ENCODE measurements at places on chromosomes 16 and 17.

DNA sequence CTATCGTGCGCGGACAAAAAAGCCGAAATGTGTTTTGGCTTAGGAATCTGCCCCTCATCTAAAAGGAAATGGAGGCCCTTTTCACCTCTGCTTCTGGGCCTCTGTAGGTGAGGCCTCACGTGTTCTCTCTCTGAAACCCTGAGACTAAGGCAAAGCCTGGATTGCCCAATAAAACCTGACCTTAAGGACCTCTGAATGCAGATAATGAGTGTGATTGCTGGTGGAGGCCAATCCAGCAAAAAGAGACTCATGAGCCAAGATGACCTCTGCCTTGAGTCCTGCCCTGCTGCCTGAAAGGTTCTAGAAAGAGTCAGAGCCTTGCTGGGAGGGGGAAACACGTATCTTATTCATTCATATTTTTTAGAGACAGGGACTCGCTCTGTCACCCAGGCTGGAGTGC is 44.5 kb upstream of the ABR start:
- DNase-seq, result no peak

DNA sequence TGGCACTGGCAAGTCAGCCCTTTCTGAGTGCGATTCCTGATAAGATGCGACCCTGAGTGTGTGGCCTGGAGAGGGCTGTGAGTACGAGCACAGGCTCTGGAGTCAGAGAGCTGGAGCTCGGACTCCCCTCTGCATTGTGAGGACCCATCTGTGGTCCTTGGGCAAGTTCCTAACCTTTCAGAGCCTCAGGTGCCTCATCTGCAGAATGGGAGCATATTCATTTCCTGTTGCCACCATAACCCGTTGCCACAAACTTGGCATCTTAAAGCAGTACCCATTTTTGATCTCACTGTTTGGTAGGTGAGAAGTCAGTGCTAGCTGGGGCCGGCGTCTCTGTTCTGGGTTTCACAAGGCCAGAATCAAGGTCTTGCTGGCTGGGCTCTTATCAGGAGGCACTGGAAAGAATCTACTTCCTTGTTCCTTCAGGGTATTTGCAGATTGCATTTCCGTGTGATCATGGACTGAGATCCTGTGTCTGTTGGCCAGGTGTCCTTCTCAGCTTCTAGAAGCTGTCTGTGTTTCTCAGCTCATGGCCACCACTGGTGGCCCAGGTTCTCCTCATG is 20.2 kb downstream of the KNOP1 start:
- no peak for DNase-seq

GRCh38 chr17:18070861-18071340 is 16.8 kb upstream of the DRG2 start:
- DNase-seq, result peak; percentile 33

GRCh38 chr16:12323007-12323758 is 346.6 kb downstream of the SNX29 start:
- no peak for DNase-seq

- DNase-seq, result no peak
Observed at GRCh38 chr17:16383772-16384287, 2.9 kb downstream of the UBB start.

GRCh38 chr16:19524356-19524615 is 544 bp downstream of the CCP110 start:
- DNase-seq, result no peak

DNA sequence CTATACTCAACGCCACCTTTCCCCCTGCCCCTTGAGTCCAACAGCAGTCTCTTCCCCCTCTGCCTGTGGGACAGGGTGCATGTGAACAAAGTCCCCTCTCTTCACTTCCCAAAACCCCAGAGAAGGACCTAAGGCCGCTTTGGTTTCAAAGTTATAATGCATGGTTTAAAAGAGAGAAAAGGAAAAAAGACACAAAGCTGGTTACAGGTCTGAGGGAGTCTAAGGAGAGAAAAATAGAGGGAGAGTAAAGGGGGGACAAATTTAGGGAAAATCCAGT is 1.1 kb upstream of the GABARAP start:
- DNase-seq, result no peak

DNA sequence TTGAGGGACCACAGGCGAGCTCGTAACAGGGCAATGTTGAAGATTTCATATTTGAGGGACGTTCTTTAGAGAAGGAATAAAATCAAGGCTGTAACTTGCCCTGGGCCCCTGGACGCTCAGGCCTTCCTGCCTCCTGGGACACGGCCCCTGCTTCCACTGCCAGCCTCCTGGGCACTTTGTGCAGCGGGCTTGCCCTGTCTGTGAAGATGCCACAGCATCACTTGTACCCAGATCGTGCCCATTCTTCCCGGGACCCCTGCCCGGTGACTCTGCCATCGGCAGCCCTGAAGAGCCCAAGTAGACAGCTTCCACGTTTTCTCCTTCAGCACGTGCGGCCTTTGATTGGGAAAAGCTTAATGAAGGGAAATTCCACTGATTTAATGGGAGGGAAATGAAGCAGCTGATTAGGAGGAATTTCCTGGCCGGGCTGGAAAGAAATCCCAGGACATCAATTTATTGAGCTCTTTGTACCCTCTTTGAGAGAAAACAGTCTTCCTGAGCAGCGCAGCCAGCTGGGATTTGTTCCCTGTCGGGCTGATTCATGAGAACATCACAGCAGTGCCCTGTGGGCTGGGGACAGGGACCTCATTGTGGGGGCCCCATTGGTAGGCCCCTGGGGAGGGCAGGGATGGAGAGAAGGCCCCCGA is 71.5 kb downstream of the CRISPLD2 start:
- DNase-seq, result peak; percentile 67

GRCh38 chr16:17287166-17287800 is 183.5 kb downstream of the XYLT1 start:
- DNase-seq, result peak; percentile 81

- peak; percentile 32 for DNase-seq
Observed at GRCh38 chr17:81867170-81867990, 3.8 kb downstream of the ARHGDIA start.

GRCh38 chr17:28008513-28008912 is 34.0 kb upstream of the NLK start:
- DNase-seq, result peak; percentile 70

DNA sequence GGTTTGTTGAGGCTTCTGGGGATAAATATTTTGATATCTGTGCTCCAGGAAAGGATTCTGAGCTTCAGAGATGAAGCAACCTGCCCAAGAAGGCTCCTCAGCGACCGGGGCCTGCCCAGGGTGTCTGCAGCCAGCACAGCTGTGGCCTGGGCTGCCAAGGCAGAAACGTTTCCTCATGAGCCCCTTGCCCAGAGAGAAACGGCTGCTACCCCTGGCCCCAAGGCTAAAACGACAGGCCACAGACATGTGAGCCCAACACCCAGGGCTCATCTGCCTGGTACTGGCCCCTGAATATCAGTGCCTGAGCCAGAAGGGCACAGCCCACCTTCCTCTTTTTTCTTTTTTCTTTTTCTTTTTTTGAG is 45.4 kb upstream of the RASD1 start:
- DNase-seq, result no peak

DNA sequence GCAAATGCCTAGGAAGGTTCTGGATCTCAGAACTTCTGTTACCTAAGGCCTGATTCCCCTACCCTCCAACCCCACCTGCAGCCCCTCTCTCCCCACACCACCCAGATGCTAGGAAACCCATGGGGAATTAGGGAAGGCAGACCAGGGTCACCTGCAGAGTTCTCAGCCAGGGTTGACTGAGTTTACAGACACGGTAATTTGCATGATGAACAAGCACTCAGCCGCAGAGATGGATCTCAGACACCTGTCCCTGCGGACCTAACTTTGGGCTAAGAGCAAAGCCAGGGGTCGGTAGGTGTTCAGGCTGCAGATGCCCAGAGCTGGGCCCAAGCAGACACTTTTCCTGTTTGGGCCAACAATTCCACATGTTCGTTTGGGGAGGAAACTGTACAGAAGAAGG is 2.9 kb downstream of the ABI3 start:
- DNase-seq, result no peak

DNA sequence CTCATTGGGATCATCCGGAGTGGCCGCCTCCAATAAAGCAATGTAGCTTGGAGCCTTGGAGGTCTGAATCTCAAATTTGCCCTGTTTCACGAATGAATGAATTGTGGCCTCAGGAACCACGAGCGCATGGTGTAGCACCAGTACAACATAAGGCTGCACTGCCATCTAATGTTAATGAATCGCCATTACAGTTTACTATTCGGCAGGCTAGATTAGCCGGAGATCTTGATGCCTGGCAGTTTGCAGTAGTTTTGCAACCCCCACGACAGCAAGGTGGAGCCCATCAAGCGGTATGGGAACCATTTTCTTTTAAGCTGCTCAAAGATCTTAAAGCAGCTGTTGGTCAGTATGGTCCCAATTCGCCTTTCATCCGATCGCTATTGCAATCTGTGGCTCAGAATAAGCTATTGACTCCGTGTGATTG is 18.8 kb downstream of the ALOX15B start:
- peak; percentile 94 for DNase-seq

DNA sequence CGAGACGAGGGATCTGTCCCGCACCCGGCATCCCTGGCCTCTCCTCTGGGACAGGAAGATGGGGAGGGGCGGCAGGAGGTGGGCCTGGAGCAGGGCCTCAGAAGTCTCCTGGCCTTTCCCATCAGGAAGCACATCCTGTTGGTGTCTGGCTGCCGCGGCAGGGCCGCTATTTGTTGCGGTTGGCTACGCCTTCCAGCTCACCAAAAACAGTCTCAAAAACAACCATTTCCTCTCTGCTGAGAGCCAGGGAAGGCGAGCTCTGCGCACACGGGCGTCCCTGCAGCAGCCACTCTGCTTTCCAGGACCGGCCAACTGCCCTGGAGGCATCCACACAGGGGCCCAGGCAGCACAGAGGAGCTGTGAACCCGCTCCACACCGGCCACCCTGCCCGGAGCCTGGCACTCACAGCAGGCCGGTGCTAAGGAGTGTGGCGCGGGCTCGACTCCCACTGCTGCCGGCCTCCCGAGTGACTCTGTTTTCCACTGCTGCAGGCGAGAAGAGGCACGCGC is at the start of gene TMEM204:
Gene TMEM204, plus strand, starts transcription at position 224 of the 509 bp plus-strand sequence. CDS start 610 bp downstream, outside the sequence.
- peak; percentile 54 for DNase-seq

DNA sequence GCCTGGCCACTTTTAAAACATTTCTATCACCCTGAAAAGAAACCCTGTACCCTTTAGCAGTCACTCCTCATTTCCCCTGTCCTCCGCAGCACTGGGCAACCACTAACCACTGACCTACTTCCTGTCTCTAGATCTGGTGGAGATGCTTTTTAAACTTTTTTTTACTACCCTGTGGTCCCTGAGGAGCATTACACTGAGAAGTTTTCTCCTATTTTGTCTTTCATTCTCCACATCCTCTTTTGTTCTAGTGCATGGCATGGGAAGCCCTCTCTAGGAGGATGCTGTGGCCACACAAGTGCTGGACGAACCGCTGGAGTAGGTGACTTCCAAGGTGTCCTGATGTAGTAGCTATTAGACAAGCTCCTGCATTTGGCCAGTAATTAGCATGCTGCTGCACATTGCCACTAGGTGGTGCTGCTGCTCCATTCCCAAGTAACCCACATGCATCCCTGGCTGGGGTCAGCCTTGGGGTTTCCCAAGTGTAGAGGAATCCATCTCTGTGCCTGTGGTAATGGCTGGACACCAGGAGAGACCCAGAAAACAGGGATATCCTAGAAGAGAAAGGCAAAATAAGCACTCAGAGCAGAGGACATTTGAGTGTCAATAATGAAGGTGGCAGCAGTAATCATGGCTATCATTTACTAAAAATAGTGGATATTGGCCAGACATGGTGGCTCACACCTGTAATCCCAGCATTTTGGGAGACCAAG is 143.8 kb upstream of the CRHR1 start:
- DNase-seq, result peak; percentile 93

GRCh38 chr17:33201283-33201682 is 91.8 kb downstream of the ASIC2 start:
- DNase-seq, result peak; percentile 46

DNA sequence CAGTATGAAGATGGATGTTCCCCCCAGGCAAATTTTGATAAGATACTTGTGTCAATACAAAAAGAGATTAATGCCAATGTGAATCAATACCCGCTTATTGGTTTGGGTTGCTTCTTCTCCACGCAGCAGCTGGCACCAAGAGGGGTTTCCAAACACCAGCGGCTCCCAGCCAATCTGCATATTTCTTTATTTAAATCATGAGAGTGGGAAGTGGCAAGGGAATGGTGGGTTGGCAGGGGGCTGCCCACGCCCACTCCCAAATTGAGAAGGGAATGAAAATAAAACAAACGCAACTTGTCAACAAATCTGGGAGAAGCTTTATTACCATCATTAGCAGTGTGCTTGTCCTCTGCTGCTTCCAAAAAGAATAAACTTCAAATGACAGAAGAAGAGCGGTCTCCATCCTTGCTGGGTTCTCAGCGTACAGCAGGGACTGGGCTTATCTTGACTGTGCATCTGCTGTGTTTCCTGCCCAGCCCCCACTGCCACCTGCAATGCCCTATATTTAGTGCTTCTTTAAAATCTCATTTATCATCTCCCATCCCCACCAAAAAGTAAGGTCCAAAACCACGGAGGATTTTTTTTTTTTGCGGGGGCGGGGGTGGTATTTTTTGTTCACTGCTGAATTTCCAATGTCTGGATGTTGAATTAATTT is 34.9 kb upstream of the C16orf78 start:
- DNase-seq, result no peak

- DNase-seq, result no peak
Observed at GRCh38 chr16:85539084-85539483, 74.0 kb upstream of the GSE1 start.
